ENCODE measurements at places on chromosomes 3 and 15.
A peak's percentile ranks its signal among the peaks of the same experiment; 100 is the strongest.

GRCh38 chr3:164577667-164578210, 500.6 kb downstream of the SI start:
- DNase-seq: no peak

- peak; percentile 31 for DNase-seq
These were observed 16.1 kb upstream of the SEMA4B start for GRCh38 chr15:90184786-90185704.

- no peak for DNase-seq
These were observed 22.3 kb upstream of the FBLN2 start for GRCh38 chr3:13526626-13526949.

GRCh38 chr3:107953722-107954121, 137.1 kb downstream of the CD47 start:
- DNase-seq: no peak

GRCh38 chr3:129506231-129506742, 22.2 kb upstream of the RHO start:
- no peak for DNase-seq

- DNase-seq: no peak
These were observed 158.6 kb downstream of the ADAM10 start for GRCh38 chr15:58590926-58591325.

GRCh38 chr15:71747128-71748083, 62.9 kb upstream of the NR2E3 start:
- no peak for DNase-seq

GRCh38 chr15:99253381-99254090, 2.3 kb downstream of the LRRC28 start:
- DNase-seq: no peak

- DNase-seq: no peak
These were observed 136.6 kb downstream of the DUT start for GRCh38 chr15:48467801-48468200.

DNA sequence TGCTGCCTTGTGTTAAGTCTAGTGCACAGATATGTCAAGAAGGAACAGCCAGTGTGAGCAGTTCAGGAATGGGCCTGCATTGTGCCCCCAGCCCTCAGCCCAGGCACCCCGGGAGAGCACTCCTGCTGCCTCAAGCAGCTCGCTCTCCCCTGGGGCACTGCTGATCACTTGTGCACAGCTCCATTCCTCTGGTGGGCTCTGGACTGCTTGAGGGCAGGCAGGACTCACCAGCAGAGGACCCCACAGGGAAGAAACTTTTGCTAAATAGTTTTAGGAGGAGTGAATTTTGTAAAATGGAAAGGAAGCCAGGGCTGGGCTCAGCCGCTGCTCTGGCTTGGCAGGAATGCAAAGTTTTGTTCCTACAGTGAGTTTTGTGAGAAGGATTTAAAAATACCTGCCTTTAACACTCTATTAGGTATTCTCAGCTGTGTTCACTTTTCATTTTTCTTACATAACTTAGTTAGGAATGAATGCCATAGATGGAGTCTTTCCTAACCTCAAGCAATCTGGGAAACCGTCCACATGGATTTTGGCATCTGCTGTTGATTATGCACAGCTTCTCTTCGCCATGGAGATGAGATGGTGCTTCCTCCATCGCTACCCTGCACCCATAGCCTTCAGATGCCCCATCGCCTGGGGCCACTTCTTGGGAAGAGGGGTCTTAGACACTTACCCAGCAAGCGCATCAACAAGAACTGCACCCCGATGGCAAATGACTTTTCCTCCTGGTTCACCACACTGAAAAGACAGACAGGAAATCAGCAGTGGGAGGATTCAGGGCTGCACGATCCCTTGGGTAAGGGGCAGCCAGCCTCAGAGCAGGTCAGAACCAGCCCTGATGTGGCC, 42.3 kb upstream of the RAB6B start:
- DNase-seq: no peak

DNA sequence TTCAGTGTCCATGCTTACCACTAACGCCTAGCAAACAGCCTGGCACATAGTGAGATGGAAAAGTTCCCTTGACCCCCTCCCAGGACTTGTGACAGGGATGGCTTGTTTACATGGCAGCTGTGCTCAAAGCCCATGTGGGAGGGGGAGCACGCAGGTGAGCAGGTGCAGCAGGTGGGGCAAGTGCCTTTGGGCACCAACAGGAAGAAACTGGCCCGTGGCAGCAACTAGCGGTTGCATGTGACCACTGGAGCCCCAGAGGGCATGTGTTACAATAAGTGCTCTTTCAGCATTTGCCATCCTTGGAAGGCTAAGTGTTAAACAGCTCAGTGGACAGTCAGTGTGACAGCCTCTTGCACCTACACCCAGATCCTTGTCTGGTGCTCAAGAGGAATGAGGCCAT, 734.6 kb downstream of the TUSC7 start:
- no peak for DNase-seq

- DNase-seq: no peak
These were observed 170.5 kb upstream of the TBL1XR1 start for GRCh38 chr3:177367788-177368187.

DNA sequence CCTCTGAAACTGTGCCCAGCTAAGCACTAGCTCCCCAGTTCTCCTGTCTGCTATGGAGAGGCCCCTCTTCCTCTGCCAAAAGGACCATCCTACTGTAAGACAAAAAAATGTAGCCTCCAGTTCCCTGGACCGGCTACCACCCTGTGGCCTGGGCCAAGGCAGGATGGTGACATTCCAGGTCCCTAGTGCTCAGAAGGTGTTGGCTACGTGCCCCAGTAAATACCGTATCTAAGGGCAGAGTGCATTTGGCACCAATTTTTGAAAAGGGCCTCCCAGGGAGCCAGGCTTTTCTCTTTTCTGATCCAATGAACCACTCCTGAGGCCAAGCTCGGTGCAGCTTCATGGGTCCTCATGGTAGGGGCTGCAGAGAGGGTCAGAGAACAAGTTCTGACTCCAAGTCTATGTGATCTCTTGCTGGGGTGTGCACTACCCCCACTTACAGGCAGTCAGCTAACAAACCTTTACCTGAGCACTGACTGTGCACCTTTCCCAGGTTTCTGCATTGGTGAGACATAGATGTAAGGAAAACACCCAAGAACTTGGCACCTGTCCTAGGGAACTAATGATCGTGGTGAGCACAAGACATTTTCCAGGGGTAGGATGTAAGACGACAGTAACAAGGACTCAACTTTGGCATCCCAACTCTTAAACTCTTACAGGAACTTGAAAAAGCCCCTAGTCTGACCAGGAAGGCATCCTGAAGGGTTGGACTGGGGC, 32.6 kb downstream of the TLE3 start:
- DNase-seq: no peak

DNA sequence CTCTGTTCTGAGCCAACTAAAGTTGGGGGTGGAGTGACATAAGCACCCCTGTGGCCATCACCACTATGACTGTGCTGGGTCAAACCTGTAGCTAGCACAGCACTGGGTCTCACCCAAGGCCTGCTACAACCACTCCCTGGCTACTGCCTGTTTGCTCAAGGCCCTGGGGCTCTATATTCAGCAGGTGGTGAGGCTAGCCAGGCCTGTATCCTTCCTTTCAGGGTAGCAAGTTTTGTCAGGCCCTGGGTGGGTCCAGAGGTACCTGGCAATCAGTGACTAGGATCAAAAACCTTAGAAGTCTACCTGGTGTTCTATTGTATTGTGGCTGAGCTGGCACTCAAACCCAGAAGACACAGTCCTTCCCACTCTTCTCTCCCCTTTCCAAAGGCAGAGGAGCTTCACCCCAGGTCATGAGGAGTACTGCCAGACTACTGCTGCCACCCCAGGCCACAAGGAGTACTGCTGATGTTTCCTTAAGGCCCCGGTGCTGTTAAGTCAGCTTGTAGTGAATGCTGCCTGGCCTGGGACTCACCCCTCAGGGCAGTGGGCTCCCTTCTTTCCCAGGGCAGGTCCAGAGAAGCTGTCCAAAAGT, 170.8 kb downstream of the IGSF11 start:
- DNase-seq: no peak

DNA sequence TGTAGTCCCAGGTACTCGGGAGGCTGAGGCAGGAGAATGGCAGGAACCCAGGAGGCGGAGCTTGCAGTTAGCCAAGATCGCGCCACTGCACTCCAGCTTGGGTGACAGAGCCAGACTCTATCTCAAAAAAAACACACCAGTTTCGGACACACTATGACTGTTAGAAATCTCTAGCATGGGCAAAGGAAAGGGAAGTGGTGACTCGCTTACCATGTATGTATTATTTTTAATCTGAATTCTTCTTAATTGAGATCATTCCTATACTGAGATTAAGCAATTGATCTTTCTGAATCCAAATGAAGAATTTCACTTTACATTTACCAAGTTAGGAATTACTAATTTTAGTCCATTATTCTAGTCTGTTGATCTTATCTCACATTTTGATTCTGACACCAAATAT, 459.2 kb upstream of the ALCAM start:
- DNase-seq: no peak

DNA sequence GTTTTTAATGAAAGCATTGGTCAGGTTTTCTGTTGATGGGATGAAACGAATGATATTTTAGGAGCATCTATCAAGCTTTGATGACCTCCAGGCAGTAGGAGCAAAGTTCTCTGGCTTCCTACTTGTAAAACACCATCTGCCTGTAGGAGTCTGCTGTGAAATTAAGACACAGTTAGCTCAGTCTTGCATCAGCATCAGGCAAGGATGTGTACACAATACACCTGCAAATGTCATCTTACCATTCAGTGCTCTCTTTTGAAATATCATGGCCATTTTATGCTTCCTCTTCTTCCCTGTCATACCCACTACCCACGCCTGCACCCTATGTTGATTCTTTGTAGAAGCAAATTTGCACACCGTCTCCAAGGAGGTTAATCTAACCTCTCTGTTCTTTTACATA, 38.2 kb downstream of the B3GALNT1 start:
- no peak for DNase-seq

- no peak for DNase-seq
These were observed 16.1 kb downstream of the FILIP1L start for GRCh38 chr3:100097919-100098783.

GRCh38 chr3:7536921-7537320, 676.0 kb downstream of the GRM7 start:
- no peak for DNase-seq

- no peak for DNase-seq
These were observed 771.4 kb downstream of the GRM7 start for GRCh38 chr3:7632305-7632704.

DNA sequence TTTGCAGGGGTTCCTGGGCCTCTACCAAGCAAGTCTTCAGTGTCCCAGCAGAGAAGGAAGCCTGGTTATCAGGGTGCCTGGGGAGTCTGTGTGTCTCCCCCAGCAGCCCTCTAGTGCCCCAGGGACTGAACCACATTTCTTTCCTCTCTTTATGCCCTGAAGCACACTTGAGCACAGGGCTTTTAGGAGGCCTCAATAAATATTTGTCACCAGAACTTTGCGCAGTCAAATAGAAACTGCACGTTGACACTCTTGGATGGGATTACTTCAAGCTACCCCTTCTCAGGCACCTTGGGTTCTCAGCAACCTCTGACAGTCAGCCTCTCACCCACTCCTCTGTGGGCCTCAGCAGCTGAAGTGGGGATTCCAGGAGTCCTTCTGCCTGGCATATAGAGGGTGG, 226.6 kb upstream of the HES1 start:
- no peak for DNase-seq

DNA sequence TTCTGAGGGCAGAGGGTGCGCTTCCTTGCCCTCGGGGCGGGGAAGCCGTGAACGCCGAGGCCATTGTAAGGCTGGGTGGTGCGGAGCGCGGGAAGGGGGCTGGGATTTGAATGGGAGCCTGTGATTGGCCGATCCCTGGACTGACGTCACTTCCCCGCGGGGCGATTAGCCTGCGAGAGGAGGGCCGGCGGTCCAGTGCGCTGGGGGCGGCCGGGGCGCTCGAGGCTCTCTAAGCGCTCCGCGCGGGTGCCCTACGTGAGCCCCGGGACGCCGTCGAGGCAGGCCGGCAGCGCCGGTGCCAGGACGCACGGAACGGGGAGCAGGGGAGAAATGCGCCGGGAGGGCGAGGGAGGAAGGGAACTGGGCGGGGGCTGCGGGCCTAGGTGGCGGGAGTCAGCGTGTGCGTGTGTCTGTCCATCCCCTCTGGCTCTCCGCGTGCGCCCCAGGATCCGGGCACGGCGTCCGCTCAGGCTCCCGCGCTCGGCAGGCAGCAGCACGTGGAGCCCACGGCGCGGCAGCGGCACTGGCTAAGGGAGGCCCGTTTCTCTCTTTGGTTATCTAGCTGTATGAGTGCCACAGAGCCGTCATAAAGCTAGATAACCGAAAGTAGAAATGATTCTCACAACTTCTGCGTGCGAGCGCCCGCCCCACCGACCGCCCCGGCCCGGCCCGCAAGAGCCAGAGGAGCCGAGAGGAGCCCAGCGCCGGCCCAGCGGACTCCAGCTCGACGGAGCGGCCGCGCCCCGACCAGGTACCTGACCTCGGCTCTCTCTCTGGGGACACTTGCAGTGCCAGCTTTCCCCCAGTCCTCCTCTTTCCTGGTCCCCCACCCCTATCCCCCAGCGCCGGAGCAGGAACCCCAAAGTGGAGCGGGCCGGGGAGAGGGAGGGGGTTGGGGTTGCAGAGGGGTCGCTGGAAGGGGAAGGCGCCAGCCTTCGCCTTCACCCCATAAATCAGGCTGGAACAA, 33.1 kb upstream of the POLG start:
- no peak for DNase-seq

DNA sequence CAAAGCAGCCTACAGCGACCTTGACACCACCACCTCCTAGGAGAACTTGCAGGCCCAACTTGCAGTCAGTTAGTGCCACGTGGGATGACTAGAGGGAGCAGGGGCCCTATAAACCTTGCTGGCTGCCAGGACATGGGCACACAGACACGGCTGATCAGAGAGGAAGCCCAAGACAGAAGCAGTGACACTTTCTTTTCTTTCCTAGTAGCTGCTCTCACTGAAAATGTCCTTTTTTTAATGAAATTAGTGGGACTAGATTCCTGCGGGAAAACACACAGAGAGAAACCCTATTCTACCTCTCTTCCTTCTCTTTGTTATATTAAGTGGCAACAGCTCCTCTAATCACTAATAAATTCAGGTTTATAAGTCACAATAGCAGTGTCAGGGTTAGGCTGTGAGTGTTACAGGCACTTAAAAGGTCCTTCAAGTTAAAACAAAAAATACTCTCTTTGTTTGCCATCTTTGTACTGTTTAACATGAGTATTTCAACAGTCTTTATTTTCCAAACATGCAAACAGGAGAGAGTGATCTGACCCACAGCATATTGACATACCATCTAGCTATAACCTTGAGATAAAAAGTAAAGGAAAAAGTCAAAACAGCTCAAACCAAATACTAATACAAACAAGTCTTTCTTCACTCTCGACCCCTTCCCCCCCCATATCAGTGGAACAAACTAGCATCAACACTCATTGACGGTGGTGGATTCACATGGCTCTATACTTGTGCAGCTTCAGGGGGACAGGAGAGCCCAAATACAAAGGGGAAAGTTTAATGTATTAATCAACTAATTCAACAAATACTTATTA, 2.1 kb upstream of the TMEM212 start:
- no peak for DNase-seq

GRCh38 chr3:82342521-82342920, 581.1 kb upstream of the GBE1 start:
- no peak for DNase-seq

GRCh38 chr3:166634091-166634746, 745.9 kb downstream of the ZBBX start:
- no peak for DNase-seq
